ENCODE measurements at places on chromosomes 11 and 22.

DNA sequence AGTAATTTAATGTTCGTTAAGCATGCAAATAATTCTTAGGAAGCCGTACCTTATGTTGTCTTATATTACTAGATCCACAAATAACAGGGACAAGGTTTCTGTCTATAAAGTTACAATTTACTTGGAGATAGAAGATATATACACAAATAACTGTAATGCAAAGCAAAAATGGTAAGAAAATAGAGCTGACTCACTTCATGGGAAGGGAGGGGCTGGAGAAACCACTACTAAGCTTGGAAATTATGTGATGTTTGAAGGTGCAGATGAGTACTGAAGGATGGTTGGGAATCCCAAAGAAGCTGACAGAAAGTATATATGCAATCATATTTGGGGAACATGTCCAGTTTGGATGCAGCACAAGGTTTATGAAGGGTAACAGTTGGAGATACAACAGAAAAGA is 4.0 kb downstream of the NPAT start:
- DNase-seq = no peak

DNA sequence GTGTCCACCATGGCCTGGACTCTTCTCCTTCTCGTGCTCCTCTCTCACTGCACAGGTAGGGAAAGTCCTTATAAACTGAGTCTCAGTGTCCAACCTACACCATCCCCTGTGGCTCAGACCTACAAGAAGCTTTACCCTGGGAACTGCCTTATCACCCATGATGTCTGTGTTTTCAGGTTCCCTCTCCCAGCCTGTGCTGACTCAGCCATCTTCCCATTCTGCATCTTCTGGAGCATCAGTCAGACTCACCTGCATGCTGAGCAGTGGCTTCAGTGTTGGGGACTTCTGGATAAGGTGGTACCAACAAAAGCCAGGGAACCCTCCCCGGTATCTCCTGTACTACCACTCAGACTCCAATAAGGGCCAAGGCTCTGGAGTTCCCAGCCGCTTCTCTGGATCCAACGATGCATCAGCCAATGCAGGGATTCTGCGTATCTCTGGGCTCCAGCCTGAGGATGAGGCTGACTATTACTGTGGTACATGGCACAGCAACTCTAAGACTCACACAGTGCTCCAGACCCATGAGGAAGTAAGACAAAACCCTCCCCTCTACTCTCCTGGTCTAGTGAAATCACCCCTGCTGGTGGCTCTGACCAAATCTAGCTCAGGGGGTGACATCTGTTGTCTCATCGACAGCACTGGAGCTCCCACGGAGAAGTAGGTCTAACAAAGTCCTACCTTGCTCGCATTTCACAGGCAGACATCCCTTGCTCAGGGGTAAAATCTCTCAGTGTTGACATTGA is 74.3 kb downstream of the VPREB1 start:
- DNase-seq = no peak

- DNase-seq = no peak
Measured at GRCh38 chr11:65448074-65448417, 25.4 kb downstream of the NEAT1 start.

GRCh38 chr11:15735706-15736105 is 620.6 kb downstream of the SOX6 start:
- DNase-seq = no peak

DNA sequence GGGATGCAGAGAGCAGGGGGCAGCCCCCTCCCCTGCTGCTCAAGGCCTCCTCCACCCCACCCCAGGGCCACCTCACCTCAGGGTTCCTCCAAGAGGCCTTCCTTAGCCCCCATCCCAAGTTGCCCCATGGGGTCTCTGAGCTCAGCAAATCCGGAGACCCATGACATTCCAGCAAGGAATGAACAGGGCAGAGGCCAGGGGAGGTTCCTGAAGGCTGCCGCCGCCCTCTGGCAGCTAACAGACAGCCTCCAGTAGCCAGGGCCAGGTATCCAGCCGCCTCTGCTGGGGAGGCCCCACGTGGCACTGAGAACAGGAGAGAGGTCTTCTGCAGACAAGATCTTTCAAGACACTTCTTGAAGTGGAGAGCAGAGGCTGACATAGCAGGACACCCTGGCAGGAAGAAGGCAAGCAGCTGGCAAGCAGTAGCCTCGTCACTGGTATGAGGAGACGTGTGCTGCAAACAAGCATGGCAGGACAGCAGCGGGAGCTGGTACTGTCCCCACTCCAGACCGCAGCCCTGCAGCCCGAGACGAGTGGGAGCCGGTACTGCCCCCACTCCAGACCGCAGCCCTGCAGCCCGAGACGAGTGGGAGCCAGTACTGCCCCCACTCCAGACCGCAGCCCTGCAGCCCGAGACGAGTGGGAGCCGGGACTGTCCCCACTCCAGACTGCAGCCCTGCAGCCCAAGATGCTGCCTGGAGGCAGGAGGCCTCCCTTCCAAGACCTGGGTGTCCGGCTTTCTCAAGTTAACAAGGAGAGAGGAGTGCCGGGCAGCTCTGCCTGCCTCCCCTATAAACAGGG is 190.6 kb downstream of the IGLL1 start:
- DNase-seq = no peak

DNA sequence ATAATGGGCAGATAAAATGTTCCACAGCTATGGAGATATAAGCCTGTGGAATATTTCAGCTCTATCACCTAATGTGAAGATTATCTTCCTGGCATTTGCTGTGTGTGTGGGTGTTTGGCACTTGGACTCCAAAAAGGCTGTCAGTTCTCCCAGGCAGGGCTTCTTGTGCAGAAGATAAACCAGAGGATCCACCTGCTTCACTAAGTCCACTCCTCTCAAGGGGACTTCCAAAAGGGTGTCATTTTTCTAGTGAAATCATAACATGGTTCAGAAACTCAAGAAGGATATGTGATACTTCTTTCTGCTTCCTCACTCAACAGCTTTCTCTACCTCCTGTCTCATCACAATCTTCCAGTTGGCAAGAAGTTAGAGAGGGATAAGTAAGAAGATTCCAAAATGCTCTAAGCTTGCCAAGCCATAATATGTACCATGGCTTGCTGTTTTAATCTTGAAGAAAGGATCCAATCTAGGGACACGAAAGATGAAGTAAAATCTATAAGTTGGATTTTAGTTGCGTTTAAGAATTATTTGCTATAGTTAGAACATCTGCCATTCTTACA is 206.2 kb upstream of the MTMR2 start:
- DNase-seq = no peak

DNA sequence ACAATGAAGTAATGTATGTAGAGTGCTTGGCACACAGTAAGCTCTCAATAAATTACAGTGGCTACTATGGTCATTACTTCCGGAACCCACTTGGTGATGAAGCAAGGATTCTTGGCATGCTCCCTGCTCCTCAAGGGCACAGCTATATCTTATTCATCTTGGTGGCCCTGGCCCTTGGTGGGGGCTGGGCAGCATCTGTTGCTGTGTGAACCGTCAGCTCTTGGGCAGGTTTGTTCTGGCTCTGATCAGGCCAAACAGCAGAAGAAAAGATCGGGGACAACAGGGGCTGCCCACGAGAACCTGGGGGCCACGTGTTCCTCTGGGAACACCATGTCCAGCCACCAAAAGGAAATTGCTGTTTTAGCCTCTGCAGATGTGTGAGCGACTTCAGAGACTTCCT is 136.9 kb upstream of the SYT13 start:
- no peak for DNase-seq

GRCh38 chr11:123461164-123461563 is 31.1 kb downstream of the GRAMD1B start:
- DNase-seq = no peak

- no peak for DNase-seq
Measured at GRCh38 chr11:441418-442274, at the start of gene ANO9. ANO9 (minus strand) TSS chr11:442011; CDS start chr11:441926, 85 bp downstream.

GRCh38 chr11:121927097-121927785 is 188.8 kb downstream of the BLID start:
- no peak for DNase-seq

- peak; percentile 62 for DNase-seq
Measured at GRCh38 chr11:8059030-8059429, 22.0 kb upstream of the TUB start.

DNA sequence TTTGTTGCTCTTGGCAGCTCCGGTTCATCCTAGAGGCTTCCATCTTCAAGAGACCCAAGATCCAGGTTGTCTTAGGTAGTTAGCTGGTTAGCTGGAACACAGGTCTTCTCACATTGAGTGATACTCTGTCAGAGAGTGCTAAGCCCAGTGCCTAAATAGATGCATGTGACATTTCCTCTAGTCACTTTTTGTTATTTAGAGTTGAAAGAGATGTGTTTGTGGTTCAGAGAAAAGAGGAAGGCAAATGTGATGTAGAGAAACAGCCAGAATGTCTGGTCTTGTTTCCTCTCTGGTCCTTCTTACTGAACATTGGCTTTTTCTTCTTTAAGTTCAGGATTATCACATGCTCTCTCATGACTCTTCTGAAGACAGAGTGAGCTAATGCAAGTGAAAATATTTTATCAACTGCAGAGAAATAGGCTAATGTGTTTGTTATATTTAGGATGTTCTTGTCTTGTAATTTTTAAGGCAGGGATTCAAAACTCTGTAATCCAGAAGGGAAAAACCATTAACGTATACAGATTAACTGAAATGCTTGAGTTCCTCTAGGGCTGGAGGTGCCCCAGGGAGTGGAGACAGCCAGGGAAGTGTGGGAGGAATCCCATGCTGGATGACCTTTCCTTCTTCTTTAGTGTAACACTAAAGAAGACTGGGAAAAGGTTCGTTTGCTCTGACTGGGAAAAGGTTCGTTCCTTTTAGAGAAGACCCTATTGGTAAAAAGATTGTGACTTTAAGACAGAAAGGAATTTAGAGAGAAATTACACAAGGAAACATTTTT is 75.4 kb downstream of the SWAP70 start:
- DNase-seq = no peak

DNA sequence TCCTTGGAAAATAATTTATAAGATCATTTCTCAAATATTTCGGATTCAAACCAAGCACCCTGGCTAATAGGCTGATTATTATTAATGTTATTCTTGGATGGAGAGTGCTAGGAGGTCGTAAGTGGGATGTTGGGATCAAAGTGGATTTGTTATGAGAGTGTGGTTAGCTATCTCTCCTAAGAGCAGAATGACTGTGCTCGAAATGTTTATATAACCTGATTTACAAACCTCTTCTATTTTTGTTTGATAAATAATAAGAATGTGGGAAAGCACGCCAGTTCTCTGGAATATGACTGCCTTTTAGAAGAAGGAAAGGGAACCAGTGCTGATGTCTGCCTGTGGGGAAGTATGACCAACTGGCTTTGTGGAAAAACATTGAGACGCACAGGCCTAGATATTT is 527.5 kb downstream of the NTM start:
- no peak for DNase-seq

- DNase-seq = no peak
Measured at GRCh38 chr11:103851166-103851651, 185.2 kb upstream of the DDI1 start.

DNA sequence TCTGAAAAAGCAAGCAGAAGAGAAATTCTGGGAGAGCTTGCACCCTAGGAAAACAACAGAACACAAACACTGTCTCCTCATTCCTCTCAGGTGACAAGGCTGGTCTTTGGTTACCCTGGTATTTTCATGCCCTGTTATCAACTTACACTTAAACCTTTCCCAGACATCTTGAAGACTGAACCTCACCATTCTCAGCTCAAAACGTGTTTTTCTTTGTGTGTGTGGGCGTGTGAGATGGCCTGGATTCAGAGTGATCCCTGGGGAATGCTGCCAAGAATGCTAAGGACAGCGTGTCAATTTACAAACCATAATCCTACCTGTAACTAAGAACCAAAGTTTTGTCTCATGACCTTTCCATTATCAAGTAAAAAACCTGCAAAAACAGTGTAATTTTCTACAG is 33.3 kb downstream of the ELF5 start:
- DNase-seq = no peak

GRCh38 chr11:61701242-61701886 is 21.2 kb downstream of the DAGLA start:
- no peak for DNase-seq

GRCh38 chr11:3015796-3016195 is 23.7 kb upstream of the NAP1L4 start:
- DNase-seq = no peak

DNA sequence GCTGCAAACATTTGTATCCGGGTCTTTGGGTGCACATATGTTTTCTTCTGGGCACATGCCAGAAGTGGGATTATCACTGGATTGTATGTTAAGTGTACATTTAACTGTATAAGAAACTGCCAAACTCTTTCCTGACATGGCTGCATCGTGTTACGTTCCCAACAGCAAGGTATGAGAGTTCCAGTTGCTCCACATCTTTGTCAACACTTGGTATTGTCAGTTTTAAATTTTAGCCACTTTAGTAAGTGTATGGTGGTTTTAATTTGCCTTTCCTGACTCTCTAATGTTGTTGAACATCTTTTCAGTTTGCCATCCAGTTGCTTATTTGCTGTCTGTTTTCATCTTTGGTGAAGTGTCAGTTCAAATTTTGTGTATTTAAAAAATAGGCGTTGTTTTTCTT is 22.5 kb upstream of the SMIM38 start:
- DNase-seq = no peak

- DNase-seq = no peak
Measured at GRCh38 chr11:78990261-78990660, 415.6 kb upstream of the NARS2 start.

DNA sequence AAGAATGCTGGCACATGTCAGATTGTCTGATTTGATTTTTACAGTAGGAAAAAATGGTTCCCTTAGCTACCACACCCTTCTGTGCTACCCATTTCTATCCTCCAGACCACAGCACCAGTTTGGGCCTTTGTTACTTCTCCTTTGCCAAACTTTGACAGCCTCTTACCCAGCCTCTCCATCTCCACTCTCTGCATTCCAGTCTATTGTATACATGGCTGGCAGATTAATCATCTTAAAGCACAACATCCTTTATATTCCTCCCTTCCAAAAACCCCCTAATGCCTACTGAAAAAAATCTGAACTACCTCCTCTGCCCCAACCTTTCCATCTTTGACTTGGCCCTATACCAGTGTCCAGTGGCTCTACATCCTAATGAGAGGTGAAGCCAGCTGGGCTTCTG is 10.8 kb upstream of the PANX1 start:
- no peak for DNase-seq

GRCh38 chr22:29798801-29799200 is 31.6 kb downstream of the UQCR10 start:
- no peak for DNase-seq

GRCh38 chr11:88158081-88158480 is 17.2 kb downstream of the RAB38 start:
- no peak for DNase-seq

GRCh38 chr11:130738611-130739010 is 177.7 kb downstream of the SNX19 start:
- no peak for DNase-seq

DNA sequence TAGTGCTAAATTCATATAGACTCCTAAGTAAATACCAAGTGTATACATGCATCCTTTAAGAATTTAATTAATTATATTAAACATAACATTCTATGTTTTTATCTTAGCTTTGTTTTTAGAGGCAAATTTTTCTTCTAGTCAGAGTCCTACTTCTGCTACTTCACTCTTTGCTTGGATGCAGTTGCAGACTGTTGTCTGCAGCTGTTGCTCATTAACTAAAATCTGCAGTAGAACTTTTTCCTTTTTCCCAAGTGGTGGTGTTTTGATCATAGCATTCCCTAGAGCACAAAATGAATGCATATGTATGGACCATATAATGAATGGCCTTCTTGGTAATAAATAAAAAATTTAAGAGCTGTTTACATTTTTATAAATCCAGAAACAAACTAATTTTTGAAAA is 198.3 kb downstream of the CASP12 start:
- no peak for DNase-seq

- DNase-seq = no peak
Measured at GRCh38 chr11:119672597-119672996, 56.4 kb downstream of the NECTIN1 start.

GRCh38 chr22:43860126-43860525 is 2.2 kb downstream of the SULT4A1 start:
- DNase-seq = no peak
